ENCODE measurements at places on chromosomes 3 and 15.
A peak's percentile ranks its signal among the peaks of the same experiment; 100 is the strongest.

DNA sequence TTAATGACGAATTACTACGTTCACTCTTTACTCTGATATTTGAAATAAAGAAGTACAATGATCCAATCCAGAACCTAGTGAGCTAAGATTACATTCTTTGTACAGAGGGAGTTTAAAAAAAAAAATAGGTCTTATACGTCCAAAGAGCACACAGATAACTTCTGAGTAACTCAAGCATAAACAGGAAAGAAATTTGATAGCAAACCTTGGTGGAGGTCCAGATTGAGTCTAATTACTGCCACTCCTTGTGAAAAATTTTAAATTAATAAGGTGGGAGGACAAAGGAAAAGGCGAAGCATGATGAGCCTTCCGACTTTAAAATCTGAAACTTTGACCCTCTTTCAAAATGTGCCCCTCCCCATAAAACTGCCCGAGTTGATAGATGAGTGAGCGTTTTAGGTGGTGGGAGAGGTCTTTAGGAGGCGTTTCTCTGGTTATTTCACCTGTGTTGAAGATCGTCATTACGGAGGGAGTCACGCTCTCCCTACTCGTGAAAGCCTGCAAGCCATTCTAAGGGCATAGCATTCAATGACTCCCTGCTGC, 127.0 kb upstream of the ROBO2 start:
- no peak for DNase-seq

- no peak for DNase-seq
Measured at GRCh38 chr3:16229681-16230080, 35.1 kb downstream of the DPH3 start.

GRCh38 chr3:54447427-54447826, 325.1 kb downstream of the CACNA2D3 start:
- no peak for DNase-seq

DNA sequence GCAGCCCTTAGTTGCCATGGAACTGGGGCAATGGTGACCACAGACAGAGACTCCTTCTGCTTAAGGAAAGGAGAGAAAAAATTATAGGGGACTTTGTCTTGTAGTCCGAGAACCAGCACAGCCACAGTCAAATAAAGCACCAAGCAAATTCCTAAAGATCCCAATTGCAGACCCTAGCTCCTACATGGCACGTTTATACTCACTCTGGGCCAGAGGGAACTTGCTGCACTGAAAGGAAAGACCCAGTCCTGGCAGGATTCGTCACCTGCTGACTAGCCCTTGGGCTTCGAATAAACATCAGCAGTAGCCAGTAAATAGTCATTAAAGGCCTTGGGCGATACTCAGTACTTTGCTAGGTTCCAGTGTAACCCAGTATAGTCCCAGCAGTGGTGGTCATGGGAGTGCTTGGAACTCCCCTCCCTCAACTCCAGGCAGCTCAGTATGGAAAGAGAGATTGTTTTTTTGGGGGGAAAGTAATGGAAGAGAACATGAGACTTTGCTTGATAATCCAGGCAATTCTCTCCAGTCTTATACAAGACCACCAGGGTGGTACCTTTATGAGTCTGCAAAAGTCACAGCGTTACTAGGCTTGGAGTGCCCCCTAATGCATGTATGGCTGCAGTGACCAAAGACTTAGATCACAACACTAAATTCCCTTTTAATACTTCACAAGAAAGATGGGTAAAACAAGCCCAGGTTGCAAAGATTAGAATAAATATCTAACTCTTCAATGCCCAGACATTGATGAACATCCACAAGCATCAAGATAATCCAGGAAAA, 66.4 kb upstream of the AGTR1 start:
- DNase-seq = no peak

- no peak for DNase-seq
Measured at GRCh38 chr3:48142316-48142870, 45.8 kb downstream of the CDC25A start.

GRCh38 chr15:100686725-100687473, 84.5 kb downstream of the ASB7 start:
- no peak for DNase-seq

GRCh38 chr3:185442031-185442430, 56.8 kb downstream of the TMEM41A start:
- no peak for DNase-seq

- no peak for DNase-seq
Measured at GRCh38 chr3:9226326-9226725, 23.1 kb downstream of the SRGAP3 start.

DNA sequence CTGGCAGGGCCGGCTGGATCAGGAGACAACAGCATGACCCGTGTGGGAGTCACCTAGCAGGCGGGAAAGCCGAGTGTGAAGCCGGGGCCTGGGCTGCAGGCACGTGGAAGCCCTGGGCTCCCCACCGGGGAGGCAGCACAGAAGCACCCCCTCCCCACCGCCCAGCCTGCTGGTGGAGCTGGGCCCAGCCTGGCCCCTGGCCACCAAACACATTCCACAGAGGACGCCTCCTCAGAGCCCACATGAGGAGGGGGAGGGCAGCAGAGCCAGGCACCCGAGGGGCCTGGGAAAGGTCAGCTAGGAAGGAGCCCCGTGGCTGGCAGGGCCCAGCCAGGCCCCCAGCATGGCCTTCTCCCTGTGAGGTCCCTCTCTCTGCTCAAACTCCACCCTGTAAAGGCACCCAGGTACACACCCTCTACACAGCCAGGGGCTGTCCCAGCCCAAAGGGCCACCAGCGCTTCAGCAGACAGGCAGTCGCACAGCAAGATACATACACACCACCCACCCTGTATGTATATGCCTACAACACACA, 4.5 kb downstream of the PLXNB1 start:
- no peak for DNase-seq

- no peak for DNase-seq
Measured at GRCh38 chr3:140167600-140168281, 232.8 kb downstream of the CLSTN2 start.

- no peak for DNase-seq
Measured at GRCh38 chr15:70741677-70742293, 21.6 kb downstream of the UACA start.

DNA sequence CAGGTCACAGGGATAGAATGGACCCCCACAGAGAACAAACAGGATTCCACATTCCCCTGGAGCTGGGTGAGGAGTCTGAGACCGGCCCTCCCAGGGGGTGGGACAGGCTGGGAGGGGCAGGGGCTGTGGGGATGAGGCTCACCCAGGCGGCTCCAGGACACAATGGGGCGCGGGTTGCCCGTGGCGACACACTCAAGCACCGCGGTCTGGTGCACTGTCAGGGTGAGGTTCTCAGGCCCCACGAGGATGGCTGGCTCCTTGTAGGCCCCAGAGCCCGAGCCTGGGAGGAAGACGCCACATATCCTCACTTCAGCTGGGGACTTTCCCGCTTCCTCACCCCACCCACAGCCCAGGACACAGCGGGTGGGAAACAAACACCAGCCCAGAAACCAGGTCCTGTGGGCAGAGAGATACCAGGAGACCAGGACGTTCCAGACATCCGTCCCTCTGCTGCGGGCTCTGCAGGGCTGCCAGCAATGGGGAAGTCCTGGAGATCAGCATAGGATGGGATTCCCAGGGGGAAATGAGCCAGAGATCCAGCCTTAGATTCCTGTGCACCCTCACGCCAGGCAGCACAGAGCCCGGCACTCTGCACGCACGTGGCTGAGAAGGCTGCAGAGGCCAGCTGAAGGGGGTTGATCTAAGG, 30.2 kb downstream of the RNU5B-1 start:
- no peak for DNase-seq

GRCh38 chr3:95246413-95246812, 1183.6 kb downstream of the NSUN3 start:
- DNase-seq = no peak

DNA sequence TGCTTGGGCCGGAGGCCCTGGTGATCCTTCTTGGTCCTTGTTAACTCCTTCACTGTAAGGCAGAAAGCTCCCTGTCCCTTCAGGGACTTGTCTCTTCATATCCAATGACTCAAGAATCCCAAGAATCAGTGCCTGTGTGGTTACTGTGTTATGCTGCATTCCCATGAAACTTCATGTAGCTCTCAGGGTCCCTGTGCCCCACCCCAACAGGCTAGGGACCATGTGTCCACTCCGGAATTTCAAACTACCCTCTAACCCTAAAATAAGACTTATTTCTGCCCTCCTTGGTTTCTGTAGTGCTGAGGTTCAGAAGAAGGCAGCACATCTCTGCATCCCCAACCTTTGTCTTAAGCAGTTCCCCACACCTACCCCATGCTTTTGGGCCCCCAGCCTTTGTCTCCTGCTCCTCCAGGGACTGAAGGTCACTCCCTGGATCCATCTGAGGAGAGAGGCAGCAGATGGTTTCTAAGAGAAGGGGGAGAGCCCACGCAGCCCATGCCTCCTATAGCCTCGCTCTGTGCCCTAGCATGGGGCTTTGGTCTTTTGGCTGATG, 531 bp upstream of the MAP1A start:
- peak; percentile 76 for DNase-seq

DNA sequence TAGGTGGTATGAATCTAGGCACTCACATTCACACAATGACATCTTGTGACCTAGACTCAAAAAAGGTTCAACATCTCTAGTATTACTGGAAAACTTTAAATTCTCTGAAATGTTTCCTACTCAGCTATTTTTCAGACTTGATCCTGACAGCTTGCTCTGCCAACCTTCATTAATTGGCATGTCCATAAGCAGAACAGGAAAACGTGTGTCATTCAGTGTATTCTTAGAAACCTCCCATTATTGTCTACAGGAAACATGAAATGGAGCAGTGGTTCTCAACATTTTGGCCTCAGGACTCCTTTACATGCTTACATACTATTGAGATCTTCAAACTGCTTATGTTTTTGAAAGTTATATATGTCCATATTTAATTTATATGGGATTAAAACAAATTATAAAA, 363.2 kb downstream of the NAALADL2 start:
- DNase-seq = no peak

GRCh38 chr15:76577879-76578512, 241.4 kb downstream of the ISL2 start:
- DNase-seq = no peak
